ENCODE measurements at places on chromosomes 2 and 18. TPM values are rescaled to one million over a fixed set of nuclear protein-coding genes. Genes with fewer than 3 reads are reported as not detected.

Gene OXER1
- 0.18 TPM for total RNA-seq

Gene PTPRN
- total RNA-seq, result 18.1 TPM

Gene PAIP2B
- total RNA-seq, result 17.3 TPM

Gene CXCR4
- 110 TPM for total RNA-seq

Gene PROKR1
- total RNA-seq, result 2.7 TPM

Gene PIEZO2
- 11.0 TPM for total RNA-seq

Gene TBR1
- 0.64 TPM for total RNA-seq

Gene FBXO48
- 1.5 TPM for total RNA-seq

Gene VWC2L
- total RNA-seq, result 4.3 TPM

Gene MAP2
- total RNA-seq, result 502 TPM

Gene FSHR
- total RNA-seq, result not detected

Gene BOLL
- not detected for total RNA-seq

Gene EVX2
- total RNA-seq, result 0.73 TPM

Gene CLASP1
- total RNA-seq, result 158 TPM

Gene SRD5A2
- 0.18 TPM for total RNA-seq

Gene TMX3
- total RNA-seq, result 92.3 TPM

Gene C1QL2
- total RNA-seq, result 0.27 TPM

Gene PRSS56
- 0.18 TPM for total RNA-seq

Gene ZNF2
- total RNA-seq, result 8.0 TPM

Gene FOXI3
- 0.36 TPM for total RNA-seq

Gene FAM237A
- total RNA-seq, result not detected
